ENCODE measurements at places on chromosomes 5 and 9.
A peak's percentile ranks its signal among the peaks of the same experiment; 100 is the strongest.

- DNase-seq = no peak
Observed at GRCh38 chr9:126126807-126127206, 199.8 kb upstream of the MVB12B start.

DNA sequence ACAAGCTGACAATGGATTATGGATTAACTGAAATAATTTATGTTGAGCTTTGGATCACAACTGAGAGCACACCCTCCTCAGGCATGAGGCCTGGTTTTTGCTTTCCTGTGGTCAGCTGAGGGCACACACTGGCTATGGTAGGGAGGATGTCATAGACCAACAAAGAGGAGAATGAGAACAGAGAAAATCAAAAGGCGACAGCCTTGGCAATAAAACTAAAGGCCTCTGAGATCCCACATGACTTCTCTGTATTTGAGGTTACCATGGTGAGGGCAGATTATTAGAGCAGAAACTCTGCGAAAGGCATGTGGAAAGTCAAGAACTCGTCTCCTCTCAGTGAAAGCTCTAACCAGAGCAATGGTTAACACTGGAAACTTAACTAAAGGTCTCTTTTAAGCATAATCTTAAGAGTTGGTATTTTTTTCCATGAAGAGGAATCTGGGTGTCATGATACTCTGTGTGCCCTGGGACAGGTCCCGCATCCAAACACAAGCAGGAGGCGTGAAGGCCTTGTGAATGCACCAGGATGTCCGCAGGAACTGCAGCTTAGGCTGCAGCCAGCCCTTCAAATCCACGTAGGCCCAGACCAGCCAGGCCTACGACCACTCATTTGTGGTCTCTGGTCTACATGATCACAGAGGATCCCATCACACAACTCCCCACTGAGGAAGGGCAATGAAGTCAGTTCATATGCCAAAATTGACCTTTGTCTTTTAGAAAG, 12.4 kb upstream of the MEIKIN start:
- no peak for DNase-seq

GRCh38 chr9:137029058-137029936, 1.3 kb upstream of the ABCA2 start:
- DNase-seq = peak; percentile 40

DNA sequence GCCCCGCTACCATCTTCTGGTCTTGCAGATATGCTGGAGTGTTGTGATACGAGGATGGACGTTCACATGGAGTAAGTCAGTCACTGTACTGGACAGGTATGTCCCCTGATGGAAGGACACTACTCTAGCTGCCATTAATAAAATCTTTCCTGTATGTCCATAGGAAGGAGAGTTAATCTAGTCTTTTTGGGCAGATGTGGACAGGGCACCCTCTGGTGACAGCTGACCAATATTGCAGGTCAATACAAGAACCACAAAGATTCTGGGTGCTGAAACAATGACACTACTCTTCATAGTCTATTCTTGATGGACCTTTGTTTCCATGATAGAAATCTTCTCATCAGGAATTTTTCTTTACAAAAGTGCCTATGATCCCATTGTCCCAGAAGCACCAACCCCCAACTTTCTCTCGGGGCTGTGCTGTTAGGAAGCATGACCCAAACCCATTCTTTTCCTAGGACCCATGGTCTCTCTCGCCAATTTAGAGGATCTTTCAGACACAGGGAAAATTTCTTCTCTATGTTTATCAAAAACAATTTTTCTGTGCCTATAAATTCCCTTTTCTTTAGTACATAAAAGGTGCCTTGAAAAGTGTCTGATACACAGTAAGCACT, 376.9 kb downstream of the DTWD2 start:
- DNase-seq = no peak

GRCh38 chr5:92662741-92663140, 918.3 kb downstream of the NR2F1-AS1 start:
- no peak for DNase-seq

DNA sequence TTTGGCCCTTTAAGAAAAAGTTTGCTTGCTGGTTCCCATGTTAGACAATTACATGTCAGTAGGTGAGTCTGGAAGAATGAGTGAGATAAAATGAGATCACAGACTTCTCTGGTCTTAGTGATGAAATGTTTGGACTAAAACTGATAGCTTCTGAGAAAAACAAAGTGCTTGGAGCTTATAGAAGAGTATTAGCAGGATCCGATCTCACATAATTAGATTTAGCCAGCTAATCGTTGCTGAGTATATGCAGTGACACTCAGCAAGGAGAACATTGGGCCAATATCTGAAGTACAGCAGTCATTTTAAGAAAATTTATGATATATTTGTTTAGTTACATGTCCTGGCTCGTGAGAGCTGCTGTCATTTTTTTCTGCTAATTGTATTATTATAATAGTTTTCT, 135.8 kb downstream of the SNCAIP start:
- no peak for DNase-seq

DNA sequence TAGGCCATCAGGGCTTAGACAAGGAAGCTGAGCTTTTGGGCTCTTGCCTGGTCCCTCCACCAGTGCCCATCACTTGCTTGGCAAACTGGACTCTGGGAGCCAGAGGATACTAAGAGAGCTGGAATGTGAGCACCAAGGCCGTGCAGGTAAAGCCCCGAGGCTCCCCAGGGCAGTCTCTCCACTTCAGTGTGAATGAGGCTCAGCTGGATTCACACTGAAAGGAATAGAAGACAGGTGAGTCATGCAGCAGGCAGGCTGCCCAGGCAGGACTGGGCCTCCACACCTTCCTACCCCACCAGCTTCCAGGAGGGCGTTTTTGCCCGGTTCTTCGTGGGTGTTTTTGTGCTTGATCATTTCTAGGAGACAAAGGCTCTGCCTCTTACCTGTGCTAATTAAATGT, 7.3 kb upstream of the CTSV start:
- no peak for DNase-seq

DNA sequence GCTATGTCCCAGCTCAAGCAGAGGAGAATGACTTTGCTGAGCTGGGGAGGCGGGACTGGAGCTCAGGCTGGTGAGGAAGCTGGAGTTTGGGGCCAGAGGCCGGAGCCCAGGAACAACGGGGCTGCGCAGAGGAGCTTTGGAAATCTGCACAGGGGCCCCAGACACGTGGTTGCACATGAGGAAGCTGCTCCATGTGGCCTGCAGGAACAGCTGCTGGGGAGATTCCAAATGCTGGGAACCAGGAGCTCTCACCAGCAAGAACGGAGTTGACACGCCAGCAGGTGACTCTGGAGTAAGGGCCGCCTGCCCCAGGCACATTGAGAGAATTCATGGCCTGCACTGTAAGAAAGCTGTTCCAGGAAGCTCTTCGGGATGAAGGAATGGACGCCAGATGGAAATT, 91.0 kb downstream of the OLFM1 start:
- DNase-seq = no peak

DNA sequence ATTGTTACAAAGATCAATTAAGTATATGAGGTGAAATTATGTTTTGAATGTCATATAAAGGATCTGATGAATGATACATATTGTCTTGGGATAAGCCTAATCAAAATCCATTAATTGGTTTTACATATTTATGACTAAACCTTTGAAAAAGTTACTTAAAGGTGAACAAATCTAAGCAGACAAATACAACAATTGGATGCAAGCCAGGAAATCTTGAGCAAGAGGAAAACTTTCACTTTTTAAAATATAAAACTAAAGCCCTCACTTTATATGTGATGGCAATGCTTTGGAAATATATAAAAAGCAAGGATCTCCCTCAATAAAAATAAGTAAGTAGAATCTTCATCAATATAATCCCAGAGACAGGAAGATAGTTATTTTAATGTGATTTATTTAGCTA, 80.1 kb downstream of the EDIL3 start:
- DNase-seq = no peak

- no peak for DNase-seq
Observed at GRCh38 chr5:91125916-91126315, 257.2 kb downstream of the ARRDC3 start.

- DNase-seq = no peak
Observed at GRCh38 chr5:138706655-138707480, 46.4 kb upstream of the CTNNA1 start.

DNA sequence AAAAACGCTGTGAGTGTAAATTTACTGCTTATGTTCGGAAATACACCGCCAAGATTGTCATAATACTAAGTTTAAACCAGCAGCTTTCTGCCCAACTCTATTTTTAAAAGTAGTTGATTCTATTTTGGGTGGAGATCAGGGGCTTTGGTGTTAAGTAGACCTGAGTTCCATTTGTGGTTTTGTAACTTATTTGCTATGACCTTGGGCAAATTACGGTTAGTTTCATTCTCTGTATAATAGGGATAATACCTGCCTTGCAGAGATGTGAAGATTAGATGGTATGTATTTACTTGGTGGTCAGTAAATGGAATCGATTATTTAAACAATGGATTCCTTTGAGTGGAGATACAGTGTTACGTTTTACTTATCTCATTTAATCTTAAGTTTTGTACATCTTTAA, 1.6 kb downstream of the RAD23B start:
- DNase-seq = no peak

GRCh38 chr5:133894143-133894542, 74.3 kb downstream of the C5orf15 start:
- DNase-seq = no peak

DNA sequence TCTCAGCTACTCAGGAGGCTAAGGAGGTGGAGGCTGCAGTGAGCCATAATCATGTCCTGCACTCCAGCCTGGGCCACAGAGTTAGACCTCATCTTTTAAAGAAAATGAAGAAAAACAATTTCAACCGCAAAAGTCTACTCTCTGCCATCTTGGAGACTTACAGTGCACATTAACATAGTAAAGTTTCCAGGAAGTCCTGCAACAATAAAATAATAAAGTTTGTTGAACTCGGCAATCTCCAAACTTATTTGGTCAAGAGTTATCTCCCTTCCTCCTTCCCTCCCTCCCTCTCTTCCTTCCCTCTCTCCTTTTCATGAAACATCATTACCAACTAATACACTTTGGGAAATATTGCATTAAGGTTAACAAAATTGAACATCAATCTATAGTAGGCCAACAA, 94.1 kb upstream of the JAK2 start:
- DNase-seq = no peak

DNA sequence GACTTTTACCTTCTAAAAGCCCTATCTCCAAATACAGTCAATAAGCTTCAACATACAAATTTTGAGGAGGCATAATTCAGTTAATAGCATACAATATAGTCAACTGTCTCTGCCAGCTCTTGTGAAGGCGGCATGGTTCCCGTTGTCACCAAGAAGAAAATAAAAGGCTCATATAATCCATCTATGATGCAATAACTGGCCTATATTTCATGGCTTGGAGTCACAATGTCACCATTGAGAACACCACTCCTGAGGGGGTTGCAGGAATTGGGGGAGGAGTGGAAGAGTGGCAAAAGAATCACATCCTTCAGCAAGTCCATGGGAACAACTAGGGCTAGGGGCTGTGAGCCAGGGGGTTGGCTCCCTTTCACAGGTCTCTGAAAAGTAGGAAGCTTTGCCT, 16.0 kb upstream of the ASTN2 start:
- DNase-seq = no peak

DNA sequence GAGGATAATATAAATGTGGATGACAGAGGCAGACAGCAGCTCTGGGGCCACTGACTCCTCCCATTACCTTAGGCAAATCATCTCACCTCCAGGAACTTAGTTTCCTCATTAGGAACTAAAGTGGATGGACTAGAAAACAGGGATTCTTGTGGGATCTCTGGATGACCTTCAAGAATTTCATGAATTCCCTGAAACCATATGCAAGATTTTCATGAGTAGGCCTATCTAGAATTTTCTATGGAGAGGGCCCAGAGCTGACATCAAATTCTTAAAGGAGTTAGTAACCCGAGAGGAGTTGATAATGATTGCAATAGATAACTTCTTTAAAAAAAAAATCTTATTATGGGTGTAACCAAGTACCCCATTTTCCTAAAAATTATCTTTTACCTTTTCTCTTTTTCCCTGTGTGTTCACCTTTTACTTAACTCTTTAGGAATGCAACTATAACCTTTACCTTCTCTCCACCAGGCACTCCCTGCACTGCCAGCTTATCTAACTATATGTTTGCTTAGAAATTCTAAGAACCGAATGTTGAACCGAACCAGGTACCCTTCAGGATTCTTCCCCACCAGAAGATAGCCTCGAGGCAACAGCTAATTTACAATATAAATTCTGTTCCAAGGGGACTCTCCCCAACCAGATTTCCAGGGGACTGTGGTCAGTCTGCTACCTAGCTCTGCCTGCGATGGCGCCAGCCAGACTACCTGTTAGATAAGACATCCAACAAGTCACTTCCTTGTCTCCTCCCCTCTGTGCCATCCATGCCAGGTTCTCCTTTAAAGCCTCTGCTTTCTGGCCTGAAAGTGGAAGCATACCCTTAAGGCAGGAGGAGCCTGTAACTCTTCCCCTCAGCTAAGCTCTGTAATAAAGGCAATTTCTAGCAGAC, 86.0 kb downstream of the GCNT4 start:
- no peak for DNase-seq

GRCh38 chr5:139668064-139668880, 20.1 kb downstream of the CXXC5 start:
- DNase-seq = no peak

GRCh38 chr9:114008667-114009410, 69.3 kb downstream of the AMBP start:
- no peak for DNase-seq

GRCh38 chr9:89528131-89528530, 30.2 kb upstream of the SEMA4D start:
- no peak for DNase-seq
